T-cell (primary cell): ENCODE measurements at places on chromosomes 11 and 22. TPM values are rescaled to one million over a fixed set of nuclear protein-coding genes. Genes with fewer than 3 reads are reported as not detected.

DNA sequence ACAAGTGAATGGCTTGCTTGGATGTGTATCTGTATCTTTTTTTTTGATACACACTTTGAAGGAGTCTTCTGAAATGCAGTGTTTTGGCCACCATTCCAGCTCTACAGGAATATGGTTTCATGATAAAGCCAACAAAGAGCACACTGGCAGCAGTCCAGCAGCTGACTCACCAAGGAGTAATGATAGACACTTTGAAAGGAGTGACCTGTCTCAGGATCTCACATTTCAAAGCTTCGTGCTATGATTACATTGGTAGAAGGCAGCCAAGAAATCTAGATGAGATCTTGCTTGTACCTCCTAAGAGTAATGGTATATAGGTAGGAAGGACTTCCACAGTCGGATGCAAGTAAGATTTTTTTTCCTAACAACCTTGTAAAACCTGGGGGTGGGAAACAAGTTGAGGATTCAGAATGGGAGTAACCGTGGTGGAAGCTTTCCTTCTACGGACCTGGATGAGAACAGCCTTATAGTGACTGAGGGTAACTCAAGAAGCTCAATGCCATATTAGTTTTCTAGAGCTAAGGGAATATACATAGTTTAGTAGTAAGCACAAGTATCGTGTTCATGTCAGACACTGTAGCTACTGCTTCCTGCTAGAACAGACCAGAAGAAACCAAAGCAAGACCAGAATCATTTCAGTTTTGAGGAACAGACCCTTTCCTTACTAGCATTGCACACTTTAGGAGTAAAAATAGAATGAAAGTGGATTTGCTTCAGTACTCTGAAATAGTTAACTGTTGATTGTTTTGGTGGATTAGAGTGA, 25.0 kb downstream of the MTMR3 start:
- H3K36me3 ChIP-seq, result no peaks in the 10 kb centered on the region
- H3K27me3 ChIP-seq, result no peaks in the 10 kb centered on the region
- no peak overlapping the region for H3K27ac ChIP-seq
- no peak for DNase-seq
- H3K4me3 ChIP-seq, result no peak overlapping the region

GRCh38 chr11:2584812-2585565, 114.8 kb downstream of the KCNQ1OT1 start:
- no peaks in the 10 kb centered on the region for H3K4me1 ChIP-seq
- DNase-seq, result no peak
- no peaks in the 10 kb centered on the region for H3K27me3 ChIP-seq
- H3K36me3 ChIP-seq, result peaks cover 5% of the 10 kb centered on the region

DNA sequence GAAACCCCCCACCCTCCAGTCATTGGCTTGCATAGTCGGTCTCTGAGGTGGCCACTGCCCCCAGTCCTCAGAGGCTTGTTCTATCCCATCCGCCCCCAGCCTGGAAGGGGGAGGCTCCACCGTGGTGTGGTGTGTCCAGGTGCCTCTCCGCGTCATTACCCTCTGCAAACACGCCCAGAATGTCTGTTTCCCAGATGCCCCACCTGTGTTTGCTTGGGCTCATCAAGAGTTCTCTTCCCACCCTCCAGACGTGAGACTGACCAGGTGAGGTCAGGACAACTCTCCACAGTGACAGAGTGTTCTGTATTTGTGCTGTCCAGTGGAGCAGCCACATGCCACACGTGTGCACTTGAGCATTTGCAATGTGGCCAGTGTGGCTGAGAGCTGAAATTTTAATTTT, 24.9 kb downstream of the LRRC10B start:
- H3K4me3 ChIP-seq, result no peak overlapping the region
- H3K27ac ChIP-seq, result no peak overlapping the region
- DNase-seq, result no peak
- H3K27me3 ChIP-seq, result no peaks in the 10 kb centered on the region

DNA sequence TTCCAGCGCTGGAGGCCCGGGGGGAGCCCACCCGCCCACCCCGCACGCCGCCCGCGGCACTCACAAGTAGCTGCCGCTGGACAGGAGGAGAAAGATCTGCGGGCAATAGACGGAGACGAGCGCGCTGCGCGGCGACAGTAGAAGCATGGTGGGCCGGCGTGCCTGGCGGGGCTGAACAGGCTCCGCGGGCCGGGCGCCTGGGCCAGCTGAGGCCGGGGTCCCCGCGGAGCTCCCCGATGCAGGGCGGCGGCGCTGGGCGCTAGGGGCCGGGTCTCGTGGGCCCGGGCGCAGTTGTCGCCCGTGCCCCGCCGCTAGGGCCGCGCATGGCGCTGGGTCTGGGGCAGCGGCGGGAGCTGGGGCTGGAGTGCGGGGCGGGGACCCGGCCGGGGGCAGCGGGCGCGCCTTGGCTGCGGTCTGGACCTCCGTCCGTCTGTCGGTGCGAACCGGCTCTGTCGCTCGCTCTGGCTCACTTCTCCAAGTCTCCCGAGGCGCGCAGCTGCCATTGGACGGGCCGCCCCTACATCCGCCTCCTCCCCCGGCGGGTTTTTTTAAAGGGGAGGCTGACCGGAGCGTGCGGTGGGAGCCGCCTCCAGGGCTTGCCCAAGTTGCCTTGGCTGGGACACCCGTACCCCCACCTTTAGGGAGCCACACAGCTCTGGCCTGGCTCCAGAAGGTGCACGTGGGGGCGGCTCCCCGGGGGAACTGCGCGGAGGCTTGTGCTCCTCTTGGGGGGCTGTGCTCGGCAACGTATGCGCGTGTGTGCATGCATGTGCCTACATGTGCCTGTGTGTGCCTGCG, 4.7 kb downstream of the WNT7B start:
- H3K4me3 ChIP-seq, result no peak overlapping the region
- H3K4me1 ChIP-seq, result peaks cover 12% of the 10 kb centered on the region
- DNase-seq, result no peak
- H3K36me3 ChIP-seq, result no peaks in the 10 kb centered on the region
- H3K27me3 ChIP-seq, result peaks cover 17% of the 10 kb centered on the region

DNA sequence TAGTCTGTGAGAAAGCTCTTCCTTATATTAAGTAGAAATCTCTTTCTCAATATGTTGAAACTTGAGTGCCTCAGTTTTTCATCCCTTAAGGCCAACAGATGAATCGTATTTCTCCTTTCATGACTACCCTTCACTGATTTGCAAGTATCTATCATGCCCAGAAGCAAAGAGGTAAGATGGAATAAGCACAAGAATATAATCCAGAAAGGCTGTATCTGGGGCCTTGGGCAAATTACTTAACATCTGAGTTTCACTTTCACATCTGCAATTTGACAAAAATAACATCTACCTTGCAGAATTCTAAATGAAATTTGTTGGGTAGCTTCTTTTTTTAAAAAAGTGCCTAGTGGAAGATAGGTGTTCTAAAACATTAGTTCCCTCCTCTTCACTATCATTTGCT, 552.4 kb upstream of the ANO5 start:
- H3K27ac ChIP-seq, result no peak overlapping the region
- DNase-seq, result no peak
- H3K36me3 ChIP-seq, result no peaks in the 10 kb centered on the region
- no peaks in the 10 kb centered on the region for H3K4me1 ChIP-seq
- no peaks in the 10 kb centered on the region for H3K27me3 ChIP-seq

DNA sequence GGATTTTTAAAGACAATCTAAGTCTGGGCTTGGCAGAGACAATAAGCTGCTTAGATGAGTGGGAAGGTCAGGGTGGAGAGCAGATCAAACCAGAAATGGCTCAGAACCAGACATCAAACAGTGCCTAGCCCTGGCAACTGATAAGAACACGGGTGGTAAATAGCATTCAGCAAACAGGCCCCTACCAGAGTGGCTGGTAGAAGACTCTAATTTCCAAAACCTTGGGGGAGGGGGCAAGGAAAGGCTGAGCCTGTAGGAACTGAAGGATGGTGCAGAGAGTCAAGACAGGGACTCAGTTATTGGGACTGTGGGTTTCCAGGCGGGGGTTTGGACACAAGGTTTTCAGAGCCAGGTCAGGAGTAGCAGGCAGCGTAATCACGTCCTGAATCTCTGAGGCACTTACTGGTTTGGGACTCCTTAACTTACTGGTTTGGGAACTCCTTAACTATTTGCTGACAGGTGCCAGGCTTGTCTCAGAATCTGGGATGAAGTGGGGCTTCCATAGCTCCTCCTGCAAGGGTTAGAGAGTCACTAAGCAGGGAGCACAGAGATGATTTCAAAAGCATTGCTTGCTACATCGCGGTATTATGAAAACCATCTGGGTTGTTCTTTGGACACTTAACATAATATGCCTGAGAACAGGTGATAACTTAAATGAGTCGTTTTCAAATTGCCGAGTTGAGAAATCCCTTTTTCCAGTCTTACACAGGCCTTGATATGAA, 5.7 kb upstream of the ABTB2 start:
- no peaks in the 10 kb centered on the region for H3K36me3 ChIP-seq
- no peak overlapping the region for H3K4me3 ChIP-seq
- peaks cover 6% of the 10 kb centered on the region for H3K4me1 ChIP-seq
- no peak overlapping the region for H3K27ac ChIP-seq
- no peaks in the 10 kb centered on the region for H3K27me3 ChIP-seq
- DNase-seq, result no peak

Gene PLA2G3
- total RNA-seq, result not detected

Gene OR51E1
- not detected for total RNA-seq

Gene SMTN
- total RNA-seq, result 4.5 TPM
